ENCODE measurements at places on chromosomes 3 and 15. TPM values are rescaled to one million over a fixed set of nuclear protein-coding genes. Genes with fewer than 3 reads are reported as not detected.
A peak's percentile ranks its signal among the peaks of the same experiment; 100 is the strongest.

DNA sequence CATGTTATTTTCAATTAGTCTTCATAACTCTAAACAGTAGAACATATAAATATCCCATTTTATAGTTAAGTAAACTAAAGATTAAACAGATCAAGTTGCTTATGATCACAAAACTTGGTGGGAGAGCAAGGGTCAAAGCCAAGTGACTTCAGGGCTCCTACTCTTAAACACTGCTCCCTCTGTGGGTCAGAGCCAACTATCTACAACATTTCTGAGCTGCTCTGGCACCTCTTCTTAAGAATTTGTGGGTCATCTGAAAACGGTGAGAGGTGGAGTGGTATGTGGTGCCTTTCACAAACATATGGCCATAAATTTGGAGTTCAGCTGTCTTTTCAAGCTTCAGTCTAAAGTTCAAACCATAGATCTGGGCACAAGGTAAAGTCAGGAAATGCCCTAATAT lies 10.9 kb downstream of the ATG3 start:
- no peak for DNase-seq

DNA sequence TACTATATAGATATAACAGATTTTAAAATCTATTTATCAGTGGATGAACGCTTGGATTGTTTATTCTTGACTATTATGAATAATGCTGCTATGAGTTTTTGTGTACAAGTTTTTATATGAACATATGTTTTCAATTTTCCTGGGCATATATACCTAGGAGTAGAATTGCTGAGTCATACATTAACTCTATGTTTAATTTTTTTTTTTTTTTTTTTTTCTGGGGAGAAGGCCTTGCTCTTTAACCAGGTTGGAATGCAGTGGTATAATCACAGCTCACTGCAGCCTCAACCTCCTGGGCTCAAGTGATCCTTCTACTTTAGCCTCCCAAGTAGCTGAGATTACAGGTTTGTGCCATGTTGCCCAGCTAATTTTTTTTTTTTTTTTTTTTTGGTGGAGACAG lies 9.1 kb downstream of the CIDEC start:
- no peak for DNase-seq

DNA sequence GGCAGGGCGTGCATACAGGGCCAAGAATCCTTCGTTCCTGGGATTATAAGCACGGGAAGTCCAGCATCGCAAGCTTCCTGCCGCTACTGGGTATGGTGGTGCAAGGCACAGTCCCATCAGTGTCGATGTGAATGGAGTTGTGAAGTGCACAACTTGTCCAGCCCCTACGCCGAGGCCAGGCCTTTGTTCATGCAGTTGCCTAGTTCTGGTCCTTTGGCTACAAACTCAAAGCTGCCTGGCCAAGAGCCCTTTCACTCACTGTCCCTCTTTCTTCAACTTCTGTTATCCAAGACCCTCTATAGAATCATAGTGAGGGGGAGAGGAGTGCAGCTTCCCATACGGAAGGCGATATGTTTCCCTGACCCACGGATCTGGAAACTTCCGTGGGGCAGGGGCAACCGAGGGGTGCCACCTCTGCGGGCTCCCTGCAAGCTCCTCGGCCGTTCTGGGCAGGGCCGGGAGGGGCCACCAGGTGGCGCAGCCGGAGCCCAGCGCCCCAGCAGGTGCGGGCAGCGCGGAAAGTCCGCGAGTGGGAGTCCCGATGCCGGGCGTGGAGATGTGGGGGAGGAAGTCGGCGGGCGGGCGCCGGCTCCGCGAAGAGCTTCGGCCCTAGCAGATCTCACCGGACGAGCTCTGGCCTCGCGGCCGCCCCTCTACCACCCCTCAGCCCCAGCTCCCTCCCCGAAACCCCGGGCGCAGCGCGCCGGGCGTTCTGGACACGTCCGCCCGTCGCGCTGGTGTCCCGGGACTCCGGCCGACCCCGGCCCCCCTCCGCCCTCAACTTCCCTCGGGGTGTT lies 693 bp downstream of the RASGRP1 start:
- DNase-seq, result peak; percentile 91

TTLL13 gene
- total RNA-seq, result 1.1 TPM

SEMA6D gene
- not detected for total RNA-seq

GRCh38 chr3:144482876-144483275 lies 511.3 kb downstream of the DIPK2A start:
- DNase-seq, result no peak

PLS1 gene
- total RNA-seq, result 4.2 TPM

DNA sequence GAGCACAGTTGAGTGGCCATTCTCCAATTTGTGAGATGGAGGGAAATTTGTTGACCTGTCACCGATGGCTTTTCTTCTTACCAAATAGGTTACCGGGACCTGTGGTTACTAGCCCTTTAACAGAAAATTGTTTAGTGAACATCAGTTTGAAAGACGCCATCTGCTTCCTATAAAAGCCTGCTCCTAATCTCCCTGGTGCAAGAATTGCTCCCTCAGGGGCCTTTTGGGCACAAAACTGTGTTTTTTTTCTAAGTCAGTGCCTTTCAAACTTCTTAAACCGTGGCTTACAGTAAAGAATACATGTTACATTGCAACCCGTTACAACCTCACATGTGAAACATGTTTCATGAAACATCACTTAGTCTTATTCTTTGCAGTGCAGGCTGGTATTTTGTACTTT lies 15.0 kb downstream of the CACNA2D3 start:
- no peak for DNase-seq

DNA sequence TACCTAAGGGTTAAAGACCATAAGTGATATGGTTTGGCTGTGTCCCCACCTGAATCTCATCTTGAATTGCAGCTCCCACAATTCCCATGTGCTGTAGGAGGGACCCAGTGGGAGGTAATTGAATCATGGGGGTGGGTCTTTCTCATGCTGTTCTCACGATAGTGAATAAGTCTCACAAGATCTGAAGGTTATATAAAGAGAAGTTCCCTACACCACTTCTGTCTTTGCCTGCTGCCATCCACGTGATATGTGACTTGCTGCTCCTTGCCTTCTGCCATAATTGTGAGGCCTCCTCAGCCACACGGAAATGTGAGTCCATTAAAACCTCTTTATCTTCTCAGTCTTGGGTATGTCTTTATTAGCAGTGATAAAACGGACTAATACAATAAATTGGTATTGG lies 75.0 kb upstream of the CADPS start:
- no peak for DNase-seq
